CD4-positive, alpha-beta memory T cell (primary cell): ENCODE measurements at places on chromosomes 3 and 15. TPM values are rescaled to one million over a fixed set of nuclear protein-coding genes. Genes with fewer than 3 reads are reported as not detected.

Gene LYZL4
- total RNA-seq = not detected

Gene LCTL
- not detected for total RNA-seq

GRCh38 chr15:63551400-63551799 lies 45.8 kb upstream of the FBXL22 start:
- DNase-seq = no peak

DNA sequence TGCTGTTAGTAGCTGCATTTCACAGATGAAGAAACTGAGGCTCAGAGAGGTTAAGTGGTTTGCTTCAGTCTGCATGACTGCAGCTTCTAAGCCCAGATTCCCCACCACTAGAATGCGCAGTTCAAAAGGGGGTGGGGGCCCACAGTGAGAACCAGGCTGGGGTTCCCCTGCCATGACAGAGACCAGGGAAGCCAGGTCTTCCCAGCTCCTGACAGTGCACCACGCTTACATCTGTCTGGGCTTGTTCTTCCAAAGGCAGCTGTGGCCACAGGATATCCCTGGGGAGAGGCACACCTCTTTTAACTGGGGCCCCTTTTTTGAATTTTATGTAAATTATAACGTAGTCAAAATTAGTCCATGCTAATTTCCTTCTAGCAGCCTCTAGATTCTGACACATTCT lies 5.3 kb downstream of the PLEKHO2 start:
- no peak for DNase-seq

DNA sequence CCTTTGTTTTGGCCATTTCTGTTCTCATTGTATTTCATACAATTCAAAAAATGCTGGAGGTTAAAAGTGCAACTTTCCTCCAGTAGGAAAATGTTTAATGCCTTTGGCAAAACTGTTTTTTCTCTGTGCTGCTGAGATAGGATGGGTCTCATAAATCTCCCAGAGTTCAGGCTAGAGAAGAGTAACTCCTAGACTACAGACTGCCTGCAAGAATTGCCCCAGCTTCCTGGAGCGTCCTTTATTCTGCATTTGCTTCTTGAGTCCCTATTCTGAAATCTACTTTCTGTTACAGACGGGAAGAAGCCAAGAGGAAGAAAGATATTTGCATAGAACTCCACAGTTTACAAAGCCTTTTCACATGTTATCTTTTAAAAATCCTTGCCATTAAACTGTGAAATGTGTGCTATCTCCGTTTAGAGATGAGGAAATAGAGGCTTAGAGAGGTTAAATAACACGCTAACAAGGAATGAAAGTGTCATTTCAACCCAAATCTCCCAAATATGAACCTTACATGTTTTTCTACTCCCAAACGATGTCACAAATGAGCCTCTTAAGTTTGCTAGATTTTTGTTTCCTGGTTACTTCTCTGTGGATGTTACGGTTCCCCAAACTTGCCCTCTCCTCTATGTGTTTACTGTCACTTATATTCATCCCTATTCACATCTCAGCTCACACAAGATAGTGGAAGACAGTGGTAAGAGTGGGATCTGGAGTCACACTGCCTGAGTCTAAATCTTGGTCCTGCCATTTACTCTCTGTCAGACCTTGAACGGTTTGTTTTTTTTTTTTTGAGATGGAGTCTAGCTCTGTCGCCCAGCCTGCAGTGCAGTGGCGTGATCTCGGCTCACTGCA lies 17.4 kb downstream of the NANOGP8 start:
- no peak for DNase-seq

GRCh38 chr15:76962337-76963013 lies 30.9 kb downstream of the RCN2 start:
- no peak for DNase-seq

DNA sequence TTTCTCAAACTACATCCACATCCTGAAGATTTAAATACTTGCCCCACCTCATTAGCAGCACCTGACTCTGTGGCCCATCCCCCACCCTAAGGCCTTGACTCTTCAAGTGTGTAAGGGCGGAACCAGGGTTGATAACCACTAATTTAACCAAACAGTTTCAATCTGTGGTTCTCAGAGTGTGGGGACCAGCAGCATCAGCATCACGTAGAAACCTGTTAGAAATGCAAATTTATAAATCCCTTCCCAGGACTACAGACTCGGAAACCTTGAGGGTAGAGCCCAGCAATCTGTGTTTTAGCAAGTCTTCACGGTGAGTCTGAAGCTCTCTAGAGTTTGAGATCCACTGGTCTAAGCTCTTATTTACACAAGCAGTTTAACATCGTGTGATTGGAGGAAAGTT lies 12.4 kb downstream of the GNB4 start:
- no peak for DNase-seq

- DNase-seq = no peak
Observed at GRCh38 chr3:27581852-27582251, 97.7 kb upstream of the SLC4A7 start.

DNA sequence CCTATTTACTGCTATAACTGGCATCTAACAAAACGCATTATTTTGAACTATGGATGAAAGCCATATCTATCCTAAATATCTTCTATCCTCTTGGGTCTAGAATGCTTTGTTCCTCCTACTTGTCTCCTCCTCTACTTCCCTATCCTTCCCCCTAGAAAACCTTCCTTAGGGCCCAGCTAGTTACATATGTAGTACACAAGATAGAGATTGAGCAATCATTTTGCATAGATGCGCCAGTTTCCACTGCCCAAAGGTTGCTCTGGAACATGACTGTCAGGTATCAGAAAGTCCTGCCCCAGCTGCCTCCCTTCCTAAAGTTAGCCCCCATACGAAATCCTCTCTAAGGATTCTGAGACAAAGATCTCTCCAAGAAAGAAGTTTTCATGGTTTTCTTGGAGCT lies 55.1 kb downstream of the GPR160 start:
- no peak for DNase-seq

Gene ETV5
- 0.81 TPM for total RNA-seq

- DNase-seq = no peak
Observed at GRCh38 chr15:57566834-57567233, 24.9 kb upstream of the MYZAP start.

Gene ALPK3
- 0.58 TPM for total RNA-seq

DNA sequence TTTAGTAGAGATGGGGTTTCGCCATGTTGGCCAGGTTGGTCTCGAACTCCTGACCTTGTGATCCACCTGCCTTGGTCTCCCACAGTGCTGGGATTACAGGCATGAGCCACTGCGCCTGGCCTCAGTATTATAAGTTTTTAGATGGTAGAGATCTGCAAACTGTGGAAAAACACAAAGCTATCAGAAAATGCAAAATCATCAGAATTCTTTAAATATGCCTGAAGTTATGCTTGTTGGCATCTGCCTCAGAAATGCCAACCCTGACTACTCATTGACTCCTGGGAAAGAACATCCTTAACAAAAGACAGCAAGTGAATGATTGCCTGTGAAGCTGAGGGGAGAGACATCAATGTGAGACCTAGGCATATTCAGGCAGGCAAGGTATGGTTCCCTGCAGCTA lies 94.3 kb upstream of the MB21D2 start:
- no peak for DNase-seq

Gene HIGD2B
- 0.41 TPM for total RNA-seq

- no peak for DNase-seq
Observed at GRCh38 chr15:51244423-51244869, 94.0 kb downstream of the CYP19A1 start.

DNA sequence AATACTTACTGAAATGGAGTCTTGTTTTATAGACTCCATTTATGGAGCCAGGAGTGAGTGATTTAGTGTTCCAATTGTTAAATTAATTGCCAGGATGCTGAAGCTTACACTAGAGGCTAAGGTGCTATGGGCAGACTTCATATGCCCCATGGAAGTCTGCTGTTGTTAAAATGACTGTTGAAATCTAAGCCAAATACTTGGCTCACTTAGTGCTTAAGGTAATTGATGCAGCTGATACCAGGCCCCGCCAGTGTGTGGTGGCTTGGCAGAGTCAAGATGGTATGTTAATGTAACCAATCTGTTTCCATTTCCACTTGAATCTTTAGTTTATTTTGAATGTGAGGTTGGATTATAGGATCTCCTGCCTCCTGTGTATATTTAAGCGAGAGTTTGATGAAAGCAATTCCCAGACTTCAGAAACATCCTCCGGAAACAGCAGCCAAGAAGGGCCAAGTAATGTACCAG lies 187.1 kb downstream of the ITPR1 start:
- no peak for DNase-seq

Gene SPCS1
- total RNA-seq = 90.5 TPM

Gene ITIH1
- not detected for total RNA-seq

DNA sequence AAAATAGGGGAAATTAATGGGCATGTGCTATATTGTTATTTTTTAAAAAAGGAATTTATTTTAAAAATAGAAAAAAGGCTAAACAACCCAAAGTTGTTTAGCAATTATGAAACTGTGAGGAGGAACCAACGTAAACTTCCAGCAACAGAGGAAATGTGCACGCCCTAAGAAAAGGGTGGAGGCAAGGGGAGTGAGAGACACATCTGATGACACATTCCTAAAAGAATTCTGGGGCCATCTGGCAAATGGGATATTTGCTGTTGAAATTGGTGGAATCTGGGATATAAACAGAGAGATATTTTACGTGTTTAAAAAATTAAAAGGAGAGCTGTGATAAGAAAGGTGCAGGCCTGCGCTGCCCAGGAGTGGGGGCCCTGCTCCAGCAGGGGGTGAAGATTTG lies 50.8 kb upstream of the MUC13 start:
- no peak for DNase-seq

GRCh38 chr3:46239301-46239938 lies 2.8 kb upstream of the CCR3 start:
- no peak for DNase-seq

DNA sequence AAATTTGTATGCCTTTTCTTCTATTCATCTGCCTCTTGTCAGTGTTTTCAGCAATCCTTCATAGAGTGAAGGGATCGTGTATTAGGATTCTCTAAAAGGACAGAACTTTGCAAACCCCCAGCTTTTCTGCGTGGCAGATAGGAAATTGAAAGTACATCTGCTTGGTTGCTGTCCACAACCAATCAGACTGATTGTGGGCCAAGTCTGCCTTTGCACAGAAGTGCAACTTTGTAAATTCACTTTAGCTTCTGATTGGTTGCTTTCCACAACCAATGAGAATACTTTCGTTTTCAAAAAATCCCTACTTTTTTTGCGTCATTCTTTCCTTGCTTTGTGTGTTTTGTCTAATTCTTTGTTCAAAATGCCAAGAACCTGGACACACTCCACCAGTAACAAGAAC lies 847.4 kb downstream of the FHIT start:
- no peak for DNase-seq

Gene HTR3E
- total RNA-seq = not detected

GRCh38 chr15:77969055-77969454 lies 108.5 kb downstream of the TBC1D2B start:
- DNase-seq = no peak

DNA sequence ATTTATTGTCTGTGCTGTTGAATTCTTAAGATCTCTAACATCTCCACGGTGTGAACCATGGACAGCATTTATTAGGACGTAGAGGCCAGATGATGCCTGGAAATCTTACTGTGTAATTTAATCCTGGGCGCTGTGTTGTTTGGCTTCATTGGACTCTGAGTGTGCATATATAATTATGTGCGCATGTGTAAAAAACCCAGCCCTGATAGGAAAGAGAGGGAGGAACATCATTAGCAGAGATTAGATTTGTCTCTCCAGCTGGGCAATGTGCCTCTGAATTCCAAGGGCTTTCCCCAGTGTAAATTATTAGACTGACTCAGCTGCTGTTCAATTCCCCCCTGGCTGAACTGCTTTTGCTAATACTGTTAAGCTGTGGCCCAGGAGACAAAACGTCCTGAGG lies 39.6 kb downstream of the MAP3K13 start:
- no peak for DNase-seq

GRCh38 chr3:60009931-60010478 lies 960.2 kb upstream of the CFAP20DC start:
- no peak for DNase-seq

GRCh38 chr3:177816667-177817208 lies 619.5 kb upstream of the TBL1XR1 start:
- DNase-seq = no peak

DNA sequence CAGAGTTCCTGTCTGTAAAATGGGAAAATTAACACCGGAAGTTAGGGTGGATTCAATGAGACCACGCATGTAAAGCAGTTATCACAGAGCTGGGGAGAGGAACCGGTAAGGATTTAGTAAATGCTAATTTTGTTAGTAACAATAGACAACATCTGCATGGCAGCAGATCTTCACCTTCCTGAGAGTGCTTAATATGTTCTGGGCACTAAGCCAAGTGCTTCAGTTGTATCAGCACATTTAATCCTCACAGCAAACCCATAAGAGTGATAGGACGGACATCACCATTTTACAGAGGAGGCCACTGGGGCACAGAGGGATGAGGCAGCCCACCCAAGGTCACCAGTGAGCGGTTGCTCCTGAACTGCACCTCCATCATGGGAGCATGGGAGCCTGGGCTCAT lies 189.4 kb downstream of the WNT5A start:
- no peak for DNase-seq

- no peak for DNase-seq
Observed at GRCh38 chr15:88656760-88657221, 18.0 kb downstream of the ISG20 start.

Gene AVEN
- 7.8 TPM for total RNA-seq

DNA sequence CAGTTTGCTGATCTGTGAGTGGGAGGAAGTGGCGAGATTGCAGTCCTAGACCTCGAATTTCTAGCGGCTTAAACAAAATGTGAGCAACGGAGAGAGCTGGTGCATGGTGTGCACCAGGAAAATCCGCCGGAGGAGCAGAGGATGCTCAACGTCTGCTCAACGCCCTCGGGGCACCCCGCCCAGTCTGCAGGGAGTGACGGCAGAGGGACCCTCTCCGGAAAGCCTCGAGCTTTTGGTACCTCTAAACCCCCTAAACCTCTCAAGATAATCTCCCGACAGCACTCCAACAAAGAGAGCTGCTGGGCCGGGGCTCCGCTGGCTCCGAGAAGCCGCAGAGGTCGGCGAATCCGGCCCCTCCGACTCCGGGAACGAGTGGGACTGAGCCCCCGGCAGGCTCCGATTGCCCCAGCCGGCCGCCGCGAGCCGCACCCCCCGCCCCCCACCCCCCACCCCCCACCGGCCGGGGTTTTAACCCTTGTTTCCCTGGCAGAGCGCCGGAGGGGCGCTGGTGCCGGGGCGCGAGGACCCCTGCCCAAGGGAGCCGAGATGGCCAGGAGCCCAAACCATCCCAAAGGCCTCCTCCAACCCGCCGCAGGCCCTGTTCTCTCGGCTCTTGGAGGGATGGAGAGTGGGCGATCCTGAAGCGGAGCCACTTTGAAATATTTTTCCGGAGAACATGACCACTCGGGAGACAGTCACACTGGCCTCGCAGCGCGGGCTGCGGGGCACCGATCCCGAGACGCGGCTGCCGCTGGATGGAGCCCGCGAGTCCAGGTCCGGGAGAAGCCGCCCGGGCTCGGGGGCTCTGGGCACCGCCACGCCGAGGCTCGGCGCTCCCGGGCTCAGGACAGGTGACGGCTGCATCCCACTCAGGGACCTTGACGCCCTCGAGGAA lies 1.5 kb downstream of the MEGF11 start:
- DNase-seq = peak; percentile 29

- no peak for DNase-seq
Observed at GRCh38 chr3:176780766-176781165, 416.5 kb downstream of the TBL1XR1 start.

- DNase-seq = no peak
Observed at GRCh38 chr3:133277813-133278212, 122.0 kb upstream of the BFSP2 start.

Gene RAB8B
- total RNA-seq = 86.4 TPM

- DNase-seq = no peak
Observed at GRCh38 chr15:68370768-68371151, 61.2 kb downstream of the ITGA11 start.
